ENCODE measurements at places on chromosomes 12 and 14.

DNA sequence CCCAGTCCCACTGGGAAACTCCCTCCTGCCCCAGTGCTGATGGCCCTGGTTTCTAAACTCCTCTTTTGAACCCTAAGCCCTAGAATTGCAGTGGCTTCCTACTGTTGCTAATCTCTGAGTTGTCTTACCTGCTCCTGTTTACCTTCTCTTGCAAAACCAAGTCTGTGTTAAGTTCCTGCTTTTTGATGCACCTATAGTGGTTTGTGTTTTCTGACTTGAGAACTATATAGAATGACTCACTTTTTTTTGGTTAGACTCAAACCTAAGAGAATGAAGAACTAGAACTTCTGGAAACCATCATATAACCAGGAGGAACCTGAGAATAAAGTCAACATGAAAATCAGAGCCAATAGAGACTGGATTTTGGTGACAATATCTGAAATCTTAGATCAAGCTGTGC lies 5.5 kb upstream of the GAS2L3 start:
- DNase-seq, result no peak

- DNase-seq, result no peak
These were observed 121.4 kb downstream of the SLC15A4 start for GRCh38 chr12:128702371-128702770.

DNA sequence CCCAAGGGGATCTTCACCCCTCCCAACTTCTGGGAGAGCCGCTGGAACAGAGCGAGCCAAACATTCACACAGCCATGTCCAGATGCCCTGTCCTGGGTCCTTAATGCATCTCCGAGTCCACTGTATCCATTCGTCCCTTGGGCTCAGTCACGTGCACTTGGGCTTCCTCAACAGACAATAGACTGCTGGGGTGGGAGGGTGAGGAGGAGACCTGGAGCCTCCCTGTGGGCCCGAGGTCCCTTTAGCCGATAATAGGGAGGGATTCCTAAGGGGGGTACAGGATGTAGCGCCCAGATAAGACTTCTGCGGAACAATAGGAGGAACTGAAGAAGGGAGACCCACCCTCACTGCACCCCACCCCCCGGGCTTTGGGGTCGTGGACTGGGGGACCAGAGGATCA lies 6.7 kb downstream of the ARHGEF25 start:
- no peak for DNase-seq

- no peak for DNase-seq
These were observed 188.4 kb downstream of the MSRB3 start for GRCh38 chr12:65466911-65467310.

GRCh38 chr14:93989939-93990338 lies 7.2 kb upstream of the CCDC197 start:
- DNase-seq, result no peak

- DNase-seq, result no peak
These were observed 5.8 kb upstream of the MFAP5 start for GRCh38 chr12:8668441-8668840.

- no peak for DNase-seq
These were observed 42.1 kb downstream of the GPR68 start for GRCh38 chr14:91202234-91202974.
